Central memory CD4-positive, alpha-beta T cell (primary cell): ENCODE measurements at places on chromosomes 13 and 19.

DNA sequence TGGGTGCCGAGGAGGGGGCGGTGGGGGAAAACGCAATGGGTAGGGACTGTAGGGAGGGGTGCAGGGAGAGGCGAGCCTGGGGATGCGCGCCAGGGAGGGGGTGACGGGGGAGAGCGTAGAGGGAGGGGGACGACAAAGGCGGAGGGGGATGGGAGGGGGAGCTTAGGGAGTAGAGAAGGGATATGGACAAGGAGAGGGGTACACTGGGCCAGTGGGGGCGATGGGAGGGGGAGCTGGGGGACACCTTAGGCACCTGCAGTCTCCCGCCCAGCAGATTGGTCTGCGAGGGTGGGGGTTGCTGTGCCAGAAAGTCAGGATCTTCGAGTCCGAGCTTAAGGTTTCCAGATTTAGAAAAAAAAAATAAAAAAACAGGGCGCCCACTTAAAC, 15.7 kb downstream of the CCDC124 start:
- no peak for DNase-seq

GRCh38 chr19:47756953-47757608, 11.7 kb downstream of the NOP53 start:
- DNase-seq, result no peak

- no peak for DNase-seq
These were observed 220.1 kb downstream of the FOXO1 start for GRCh38 chr13:40446365-40446764.

- no peak for DNase-seq
These were observed 17.9 kb downstream of the COG3 start for GRCh38 chr13:45482571-45483173.

GRCh38 chr13:100751826-100752225, 77.2 kb upstream of the TMTC4 start:
- DNase-seq, result no peak

DNA sequence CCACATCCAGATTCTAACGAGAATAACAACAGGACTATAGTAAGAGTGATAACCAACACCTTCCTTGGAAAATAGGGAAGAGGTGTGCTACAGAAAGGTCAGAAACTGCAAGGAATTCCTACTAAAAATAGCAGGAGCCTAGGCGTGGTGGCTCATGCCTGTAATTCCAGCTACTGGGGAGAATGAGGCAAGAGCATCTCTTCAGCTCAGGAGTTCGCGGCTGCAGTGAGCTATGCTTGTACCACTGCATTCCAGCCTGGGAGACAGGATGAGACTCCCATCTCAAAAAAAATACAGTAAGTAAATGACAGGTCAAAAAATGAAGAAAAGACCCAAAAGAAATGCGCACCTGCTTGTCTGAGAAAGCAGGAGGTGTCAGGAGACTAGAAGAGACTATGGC, 101.5 kb upstream of the TSHZ3 start:
- DNase-seq, result no peak
